ENCODE measurements at places on chromosomes 16 and 17. TPM values are rescaled to one million over a fixed set of nuclear protein-coding genes. Genes with fewer than 3 reads are reported as not detected.

DNA sequence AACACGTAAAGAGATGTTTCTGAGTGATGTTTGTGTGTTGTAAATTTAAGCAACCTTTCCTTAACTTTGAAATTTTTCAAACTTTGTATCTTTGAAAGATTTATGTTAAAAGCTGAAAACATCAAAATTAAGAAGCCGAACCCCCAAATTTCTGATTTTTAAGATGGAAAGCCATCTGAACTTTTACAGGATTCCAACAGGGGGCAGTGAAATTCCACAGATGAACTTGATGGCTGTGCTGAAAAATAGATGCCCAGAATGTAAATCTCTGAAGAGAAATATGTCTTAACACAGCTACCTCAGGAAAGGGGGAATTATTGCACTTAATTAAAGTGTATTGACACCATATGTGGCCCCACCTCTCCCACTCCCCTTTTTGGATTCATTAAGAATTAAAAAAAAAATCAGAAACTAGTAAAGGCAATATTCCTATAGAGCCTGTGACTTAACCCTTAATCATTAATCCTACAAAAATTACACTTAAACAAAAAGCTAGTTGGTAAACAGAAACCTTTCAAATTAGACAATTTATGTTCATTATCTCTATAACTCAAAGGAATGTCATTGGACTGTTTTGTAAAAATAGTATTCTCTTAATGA is 597.9 kb downstream of the KCNJ2 start:
- DNase-seq = no peak

DNA sequence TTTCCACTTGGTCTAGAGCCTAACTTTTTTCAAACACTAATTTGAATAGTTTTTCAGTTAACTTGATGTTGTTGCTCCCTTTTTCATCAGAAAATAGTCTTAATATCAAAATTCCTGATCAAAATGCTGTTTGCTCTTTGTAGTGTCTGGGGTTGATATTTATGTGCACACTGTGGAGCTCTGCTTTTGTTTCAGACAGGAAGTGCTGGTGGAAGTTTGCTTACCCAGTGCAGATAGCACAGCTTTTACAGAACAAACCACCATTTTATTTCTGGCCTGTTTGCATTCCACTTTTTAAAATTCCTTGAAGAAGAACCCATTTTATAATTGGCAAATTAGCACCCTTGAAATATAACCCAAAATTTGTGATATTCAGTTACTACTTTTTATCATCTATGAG is 125.4 kb downstream of the MRTFB start:
- no peak for DNase-seq

DNA sequence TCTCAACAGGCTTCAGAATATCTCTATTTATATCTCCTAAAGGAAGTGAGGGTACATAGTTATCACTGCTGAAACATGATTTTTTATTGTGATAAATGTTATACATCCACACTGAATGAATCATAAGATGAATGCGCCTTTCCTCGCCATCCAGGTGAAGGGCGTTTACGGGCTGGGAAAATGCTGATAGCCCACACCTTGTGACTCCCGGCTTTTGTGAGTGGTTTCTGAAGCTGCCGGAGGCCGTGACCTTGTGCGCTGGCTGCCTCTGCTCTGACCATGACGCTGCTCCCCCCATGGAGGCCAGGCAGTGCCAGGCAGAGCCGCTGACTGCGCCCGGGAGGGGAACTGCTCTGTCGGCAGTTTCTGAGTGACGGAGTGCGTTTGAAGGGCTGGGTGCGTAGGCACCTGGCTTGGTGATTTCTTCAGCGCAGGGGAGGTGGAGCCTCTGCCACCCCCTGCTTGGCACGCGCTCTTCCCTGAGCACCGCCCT is 97.2 kb downstream of the RAP1GAP2 start:
- DNase-seq = no peak

- DNase-seq = no peak
Observed at GRCh38 chr17:81863833-81864768, 3.8 kb upstream of the P4HB start.

GRCh38 chr16:66476328-66477027 is 49.4 kb downstream of the BEAN1 start:
- no peak for DNase-seq

DNA sequence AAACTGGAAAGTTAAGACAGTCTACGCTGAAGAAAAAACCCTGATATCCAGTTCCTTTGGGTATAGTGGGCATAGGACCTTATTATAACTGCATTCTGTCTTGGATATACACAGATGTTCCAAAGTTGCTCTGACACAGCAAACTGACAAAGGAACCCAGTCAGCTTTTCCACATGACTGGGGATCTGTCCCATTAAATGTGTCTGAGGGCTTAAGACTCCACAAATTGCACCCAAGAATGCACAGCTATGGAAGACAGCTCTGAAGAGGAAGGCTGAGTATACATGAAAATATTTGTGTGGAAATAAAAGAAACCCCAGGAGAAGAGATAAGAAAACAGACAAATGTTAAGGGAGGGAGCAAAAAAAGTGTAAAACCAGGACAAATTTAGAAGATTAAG is 114.1 kb downstream of the SPAG9 start:
- no peak for DNase-seq

DNA sequence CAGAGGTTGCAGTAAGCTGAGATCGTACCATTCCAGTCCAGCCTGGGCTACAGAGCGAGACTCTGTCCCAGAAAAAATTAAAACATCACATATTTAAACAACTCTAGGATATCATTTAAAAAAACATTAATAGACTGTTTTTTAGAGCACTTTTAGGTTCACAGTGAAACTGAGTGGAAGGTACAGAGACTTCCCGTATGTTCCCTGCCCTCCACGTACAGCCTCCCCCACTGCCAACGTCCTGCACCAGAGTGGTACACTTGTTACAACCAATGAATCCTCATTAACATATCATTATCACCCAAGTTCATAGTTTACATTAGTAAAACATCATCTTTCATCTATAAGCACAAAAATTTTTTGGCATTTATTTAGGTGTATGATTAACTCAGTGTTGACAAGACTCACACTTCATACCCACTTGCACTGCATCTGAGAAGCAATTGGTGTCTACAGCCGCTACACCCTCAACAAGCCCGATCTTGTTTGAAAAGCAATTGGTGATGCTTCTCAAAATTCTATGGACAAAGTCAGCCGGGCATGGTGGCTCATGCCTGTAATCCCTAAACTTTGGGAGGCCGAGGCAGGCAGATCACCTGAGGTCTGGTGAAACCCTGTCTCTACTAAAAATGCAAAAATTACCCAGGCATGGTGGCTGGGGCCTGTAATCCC is 39.9 kb upstream of the STH start:
- no peak for DNase-seq

- no peak for DNase-seq
Observed at GRCh38 chr16:84369105-84369504, 767 bp downstream of the ATP2C2 start.

DNA sequence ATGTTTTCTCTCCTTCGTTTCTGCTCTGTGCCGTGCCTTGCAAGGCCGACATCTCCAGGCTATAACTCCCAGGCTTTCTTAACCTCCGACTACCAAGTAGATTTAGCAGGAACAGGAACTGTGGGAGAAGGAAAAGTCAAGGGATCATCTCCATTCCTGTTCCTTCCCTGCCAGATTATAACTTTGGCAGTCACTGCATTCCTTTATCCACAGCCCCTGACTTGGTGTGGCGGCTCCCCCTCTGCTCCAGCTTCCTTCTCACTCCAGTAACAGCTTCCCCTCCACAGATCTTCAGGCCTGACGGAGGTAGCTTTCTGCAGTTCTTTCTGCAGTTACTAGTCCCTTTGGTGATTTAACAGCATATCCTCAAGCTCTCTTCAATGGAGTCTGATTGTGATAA is 234.6 kb upstream of the MON1B start:
- no peak for DNase-seq

GRCh38 chr16:66660422-66661209 is 35.9 kb downstream of the CMTM4 start:
- DNase-seq = peak; percentile 43

- DNase-seq = no peak
Observed at GRCh38 chr17:74211912-74212208, 1.5 kb upstream of the TTYH2 start.

DNA sequence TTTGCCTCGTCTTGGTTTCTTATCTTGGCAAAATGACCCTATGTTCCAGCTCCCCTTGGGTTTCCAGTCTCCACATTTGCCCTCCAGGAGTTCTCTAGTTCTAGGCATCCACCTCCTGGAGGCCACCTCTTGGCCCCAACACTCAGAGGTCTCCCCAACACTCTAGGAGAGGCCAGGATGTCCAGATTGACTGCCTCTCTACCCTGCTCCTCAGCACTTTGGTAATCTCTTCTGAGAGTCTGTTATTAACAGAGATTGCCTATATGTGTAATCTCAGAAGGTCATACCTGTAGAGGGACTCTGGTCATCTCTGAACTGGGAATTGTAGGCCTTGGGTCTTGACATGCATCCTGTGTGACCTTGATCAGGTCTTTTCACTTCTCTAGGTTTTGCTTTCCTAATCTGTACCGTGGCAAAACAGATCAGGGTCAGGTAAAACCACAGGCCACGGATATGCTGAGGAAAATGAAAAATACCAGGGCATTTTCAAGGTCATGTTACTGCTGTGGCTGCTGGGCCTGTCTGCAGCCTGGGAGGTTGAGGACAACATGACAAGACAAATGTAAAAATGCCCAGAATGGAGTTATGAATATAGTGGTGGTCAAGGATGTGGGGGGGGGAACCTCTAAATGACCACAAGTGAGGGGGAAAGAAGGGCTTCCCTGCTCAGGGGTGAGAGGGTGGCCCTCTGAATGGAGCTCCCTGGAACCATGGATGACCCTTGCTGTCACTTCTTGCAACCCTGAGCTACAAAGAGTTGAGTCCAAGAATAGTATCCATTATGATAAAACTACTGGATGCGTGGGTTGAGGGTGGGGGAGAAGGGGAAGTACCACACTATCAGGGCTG is 5.0 kb upstream of the CCL4L2 start:
- no peak for DNase-seq

DNA sequence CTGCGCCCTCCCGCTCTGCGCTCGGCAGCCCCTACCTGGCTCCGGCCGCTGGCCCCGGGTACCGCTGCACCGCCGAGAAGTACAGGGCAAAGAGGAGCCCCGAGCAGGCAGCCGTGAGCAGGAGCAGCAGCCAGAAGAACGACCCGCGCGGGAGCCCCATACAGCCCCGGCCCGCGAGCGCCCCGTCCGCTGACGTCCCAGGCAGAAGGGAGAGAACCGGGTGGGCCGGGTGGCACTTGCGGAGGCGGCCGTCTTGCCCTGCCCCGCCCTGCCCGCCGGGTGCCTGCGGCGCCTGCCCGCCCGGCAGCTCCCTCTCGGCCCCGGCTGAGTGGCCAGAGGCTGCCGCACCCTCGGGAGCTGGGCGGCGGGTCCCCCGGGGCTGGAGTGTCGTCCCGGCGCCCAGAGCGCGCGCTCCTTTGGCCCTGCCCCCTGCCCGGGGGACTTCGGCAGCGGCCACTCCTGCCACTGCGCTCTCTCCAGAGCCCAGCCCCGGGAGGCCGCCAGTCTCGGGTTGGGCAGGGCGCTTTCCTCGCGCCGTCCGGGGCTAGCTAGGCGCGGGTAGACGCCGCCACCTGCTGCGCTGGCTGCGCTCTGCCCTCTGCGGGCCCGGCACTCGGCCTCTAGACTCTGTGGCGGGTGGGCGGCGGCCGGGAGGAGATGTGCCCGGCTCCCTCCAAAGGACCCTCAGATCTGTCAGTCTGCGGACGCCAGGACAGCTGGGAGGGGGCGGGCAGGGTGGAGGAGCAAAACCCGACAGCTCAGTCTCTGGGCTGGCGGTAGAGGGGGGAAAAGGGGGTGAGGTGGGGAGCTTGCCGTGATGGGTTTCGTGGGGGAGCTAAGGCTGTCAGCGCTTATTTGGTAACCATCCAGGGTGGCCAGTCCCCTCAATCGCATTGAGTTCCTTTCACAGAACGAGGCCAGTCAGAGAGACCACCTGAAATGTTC is at the start of gene ST6GALNAC2:
TSS of gene ST6GALNAC2 (minus strand) at position 212 of the 945 bp plus-strand sequence. CDS start at position 160, 52 bp downstream.
- DNase-seq = no peak

- DNase-seq = no peak
Observed at GRCh38 chr17:50615828-50616227, 18.9 kb upstream of the ABCC3 start.

DNA sequence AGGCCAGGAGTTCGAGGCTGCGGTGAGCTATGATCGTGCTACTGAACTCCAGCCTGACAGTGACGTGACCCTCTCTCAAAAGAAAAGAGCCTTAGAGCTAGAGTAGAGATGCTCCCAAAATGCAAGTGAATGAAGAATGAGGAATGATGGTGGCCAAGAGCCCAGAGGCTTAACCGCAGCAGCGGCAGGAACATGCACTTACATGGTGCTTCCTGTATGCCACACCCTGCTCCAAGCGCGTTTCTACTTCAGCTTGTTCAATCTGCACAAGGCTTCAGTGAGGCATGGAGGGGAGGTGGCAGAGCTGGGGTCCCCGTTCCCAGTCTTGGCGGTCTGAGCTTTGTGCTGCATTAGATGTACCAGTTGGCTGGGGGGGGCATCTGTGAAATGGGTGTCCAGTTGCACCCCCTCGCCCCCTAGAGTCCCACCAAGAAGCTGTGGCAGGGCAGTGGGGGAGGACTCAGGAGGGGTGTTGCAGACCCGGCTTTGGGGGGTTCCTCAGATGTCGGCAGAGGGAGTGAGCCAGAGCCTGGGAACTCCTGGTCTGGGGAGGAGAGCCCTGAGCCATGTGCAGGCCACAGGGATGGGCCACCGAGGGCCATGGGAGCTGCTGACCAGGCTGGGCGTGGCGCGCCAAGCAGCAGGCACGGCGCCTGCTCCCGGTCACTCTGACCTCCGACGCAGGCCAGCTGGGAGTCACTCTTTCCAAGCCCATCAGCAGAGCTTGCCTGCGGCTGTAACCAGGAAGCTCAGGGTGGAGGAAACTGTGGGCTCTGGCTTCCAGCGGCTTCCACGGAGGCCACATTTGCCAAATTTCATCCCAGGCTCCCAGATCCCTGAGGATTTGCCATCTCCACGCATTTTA is 260.1 kb downstream of the PARN start:
- no peak for DNase-seq

- DNase-seq = no peak
Observed at GRCh38 chr16:54576785-54577184, 290.2 kb upstream of the IRX3 start.

HSF5 gene
- polyA plus RNA-seq = 0.41 TPM

GFER gene
- polyA plus RNA-seq = 24.2 TPM

EVPLL gene
- 0.87 TPM for polyA plus RNA-seq

CHST4 gene
- polyA plus RNA-seq = 0.48 TPM

ITGA2B gene
- polyA plus RNA-seq = 8.9 TPM
